ENCODE measurements at places on chromosomes 6 and 20.

DNA sequence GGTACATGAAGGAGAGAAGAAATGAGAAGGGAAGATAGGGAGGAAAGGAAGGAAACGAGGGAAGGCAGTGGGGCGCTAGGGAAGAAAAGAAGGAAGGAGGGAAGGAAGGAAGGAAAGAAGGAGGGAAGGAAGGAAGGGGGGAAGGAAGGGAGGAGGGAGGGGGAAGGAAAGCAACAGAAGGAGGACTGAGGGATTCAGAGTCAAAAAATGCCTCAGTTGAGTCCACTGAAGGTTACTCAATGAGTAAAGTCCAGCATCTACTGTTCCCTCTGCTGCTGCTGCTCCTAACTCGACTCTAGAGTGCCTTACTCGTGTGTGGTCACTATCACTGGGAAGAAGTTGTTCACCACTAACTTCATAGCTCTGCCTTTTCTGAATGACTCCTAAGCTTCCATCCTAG, 33.8 kb downstream of the PHACTR1 start:
- DNase-seq = no peak

DNA sequence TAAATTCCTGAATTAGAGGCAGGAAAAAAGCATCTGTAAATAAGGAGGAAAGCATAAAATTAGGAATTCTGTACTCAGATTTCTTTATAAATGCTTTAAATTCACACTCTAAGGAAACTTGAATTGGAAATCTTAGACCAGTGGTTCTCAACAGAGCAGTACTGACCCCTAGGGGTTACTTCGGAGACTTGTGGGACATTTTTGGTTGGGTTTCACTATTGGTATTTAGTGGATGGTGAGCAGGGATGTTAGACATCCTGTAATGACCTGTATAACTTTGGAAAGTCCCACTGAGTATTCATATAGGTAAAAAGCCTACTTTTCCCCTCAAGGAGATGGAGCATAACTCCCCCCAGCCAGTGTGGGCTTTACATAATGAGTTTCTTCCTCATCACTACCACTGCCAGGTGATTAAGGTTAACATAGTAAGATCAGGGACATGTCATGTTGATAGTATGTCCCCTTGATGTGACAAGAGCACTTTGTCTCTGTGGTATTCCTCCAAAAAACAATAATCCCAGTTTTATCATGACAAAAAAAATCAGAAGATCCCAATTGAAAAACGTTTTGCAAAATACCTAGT, 31.0 kb downstream of the GLO1 start:
- peak; percentile 38 for DNase-seq

DNA sequence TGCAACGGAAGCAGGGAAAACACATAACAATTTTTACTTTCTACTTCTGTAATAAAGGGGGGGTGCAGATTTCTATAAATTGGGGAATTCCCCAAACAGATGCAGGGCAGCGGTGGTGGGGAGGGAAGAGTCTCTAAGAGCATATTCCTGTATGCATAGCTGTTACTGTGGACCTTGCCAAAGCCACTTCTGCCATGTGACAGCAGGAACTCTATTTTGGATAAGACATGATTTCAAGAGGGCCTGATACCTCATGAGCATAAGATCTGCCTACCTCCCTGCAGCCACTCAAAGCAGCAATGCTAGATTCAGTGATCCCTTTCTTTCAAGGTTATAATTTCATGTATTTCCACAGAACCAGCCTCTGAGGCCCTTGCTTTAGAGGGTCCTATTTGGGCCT, 86.2 kb upstream of the CNKSR3 start:
- no peak for DNase-seq

DNA sequence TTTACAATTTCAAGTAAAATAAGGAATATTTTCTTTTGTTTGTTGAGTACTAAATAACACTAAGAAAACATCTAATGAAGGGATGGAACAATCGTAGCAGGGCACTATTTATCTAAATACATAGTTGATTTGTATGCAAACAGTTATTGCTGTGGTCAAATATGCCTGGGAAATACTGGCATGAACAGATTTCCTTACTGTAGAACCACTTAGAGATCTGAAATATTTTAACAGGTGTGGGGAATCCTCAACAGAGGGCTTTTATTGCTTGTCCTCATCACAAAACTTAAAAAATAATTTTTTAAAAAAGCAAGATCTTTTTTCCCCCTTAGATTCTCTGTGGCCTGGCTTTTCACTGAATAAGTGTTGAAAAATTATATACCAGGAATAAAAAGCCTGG, 233.0 kb upstream of the FAM83B start:
- no peak for DNase-seq

GRCh38 chr6:33417128-33417902, 592 bp downstream of the CUTA start:
- DNase-seq = no peak

- DNase-seq = no peak
Observed at GRCh38 chr6:116070101-116070500, 9.4 kb upstream of the FRK start.

DNA sequence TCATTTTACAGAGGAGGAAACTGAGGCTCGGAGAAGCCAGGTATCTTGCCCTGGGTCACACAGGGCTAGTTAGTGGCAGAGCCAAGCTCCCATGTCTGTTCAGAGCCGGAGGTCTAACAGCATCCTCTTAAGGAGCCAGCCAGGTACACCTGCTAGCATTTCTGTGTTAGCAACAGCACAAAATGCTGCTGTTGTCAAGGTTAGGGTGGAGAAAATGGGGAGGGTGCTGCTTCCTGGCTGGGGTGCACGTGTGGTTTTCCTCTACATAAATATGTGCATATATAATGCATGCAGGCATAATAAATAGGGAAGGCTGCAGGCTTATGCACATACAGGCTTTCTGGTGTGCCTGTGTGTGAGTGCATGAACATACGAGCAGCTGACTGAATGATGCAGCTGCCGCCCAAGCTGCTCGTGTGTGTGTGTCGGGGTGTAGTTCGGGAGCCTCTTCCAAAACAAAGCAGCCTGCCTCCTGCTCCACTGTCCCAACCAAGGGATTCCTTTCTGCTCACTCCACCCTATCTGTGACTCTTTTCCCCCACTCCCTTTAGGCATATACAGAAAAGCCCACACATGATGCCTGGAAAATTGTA, 86.6 kb downstream of the CD40 start:
- no peak for DNase-seq

- no peak for DNase-seq
Observed at GRCh38 chr20:9119776-9120175, 50.9 kb downstream of the PLCB4 start.

DNA sequence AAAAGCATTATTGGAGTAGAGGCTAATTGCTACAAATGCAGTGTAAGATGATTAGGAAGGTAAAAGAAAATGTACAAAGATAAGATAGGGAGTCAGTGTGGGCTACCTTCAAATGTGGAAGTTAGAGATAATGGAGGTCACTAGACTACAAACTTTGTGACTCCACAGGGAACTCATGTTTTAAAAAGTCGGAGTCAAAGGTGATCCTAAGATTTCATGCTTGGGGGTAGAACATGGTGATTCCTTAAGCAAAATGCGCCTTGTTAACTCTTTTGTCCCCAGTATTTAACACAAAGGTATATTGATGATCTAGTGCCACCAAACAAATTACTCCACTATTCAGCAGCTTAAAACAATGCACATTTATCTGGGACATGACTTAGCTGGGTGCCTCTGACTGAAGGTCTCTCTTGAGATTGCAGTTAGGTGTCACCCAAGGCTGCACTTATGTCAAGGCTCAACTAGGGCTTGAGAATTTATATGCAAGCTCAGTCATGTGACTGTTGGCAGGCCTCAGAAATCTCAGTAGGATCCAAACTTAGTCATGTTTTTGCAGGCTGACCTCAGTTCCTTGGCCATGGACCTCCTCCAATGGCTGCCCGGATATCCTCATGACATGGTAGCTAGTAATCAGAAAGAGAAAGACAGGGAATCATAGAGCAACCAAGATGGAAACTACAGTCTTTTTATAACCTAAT, 11.4 kb upstream of the SNX9 start:
- no peak for DNase-seq

DNA sequence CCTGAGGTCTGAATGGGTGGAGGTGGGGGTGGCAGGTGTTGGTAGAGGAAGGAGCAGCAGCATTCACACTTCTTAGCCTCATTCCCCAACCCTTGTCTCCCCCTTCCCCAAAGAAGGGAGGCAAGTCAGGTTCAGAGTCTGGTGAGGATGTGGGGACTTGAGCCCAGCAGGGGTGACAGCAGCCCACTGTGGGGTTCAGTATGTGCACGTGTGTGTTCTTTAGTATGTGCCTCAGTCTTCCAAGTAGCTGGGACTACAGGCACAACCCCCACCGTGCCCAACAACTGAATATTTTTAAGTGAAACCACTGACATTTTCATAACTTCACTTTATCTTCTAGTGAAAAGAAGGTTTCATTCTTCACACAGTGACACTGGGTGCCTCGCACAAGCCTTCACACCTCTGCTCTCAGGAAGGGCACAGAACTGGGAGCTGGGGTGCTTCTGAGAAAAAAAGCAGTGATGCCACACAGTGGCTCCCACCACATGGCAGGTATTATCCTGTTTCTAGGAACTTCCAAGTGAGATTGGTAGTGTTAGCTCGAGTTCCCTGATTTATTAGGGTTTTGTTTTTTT, 33.4 kb upstream of the PRELID3B start:
- no peak for DNase-seq

GRCh38 chr20:56720620-56721213, 91.6 kb downstream of the TFAP2C start:
- no peak for DNase-seq

- DNase-seq = no peak
Observed at GRCh38 chr20:51526106-51526470, 16.4 kb downstream of the NFATC2 start.

- DNase-seq = no peak
Observed at GRCh38 chr6:111263837-111264236, 176.5 kb downstream of the SLC16A10 start.

DNA sequence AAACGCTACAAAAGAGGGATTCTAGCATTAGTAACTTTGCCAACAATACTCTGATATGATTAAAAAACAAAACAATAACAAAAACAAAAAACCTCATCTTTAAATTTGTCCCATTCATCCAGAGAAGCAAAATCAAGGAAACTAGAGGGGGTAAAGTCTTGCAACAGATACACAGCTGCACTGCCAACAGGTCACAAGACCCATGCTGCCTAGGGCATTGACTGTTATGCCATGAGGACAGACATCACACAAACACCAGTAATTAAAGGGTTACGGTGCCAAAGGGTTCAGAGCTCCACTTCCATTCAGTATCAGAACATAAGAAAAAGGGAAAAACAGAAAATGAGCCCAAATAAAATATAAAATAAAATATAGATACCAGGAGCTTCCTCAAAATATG, 1.6 kb downstream of the TBC1D20 start:
- DNase-seq = no peak

- DNase-seq = no peak
Observed at GRCh38 chr6:93675856-93676417, 256.6 kb upstream of the EPHA7 start.

GRCh38 chr6:117268924-117269323, 3.6 kb downstream of the VGLL2 start:
- no peak for DNase-seq

DNA sequence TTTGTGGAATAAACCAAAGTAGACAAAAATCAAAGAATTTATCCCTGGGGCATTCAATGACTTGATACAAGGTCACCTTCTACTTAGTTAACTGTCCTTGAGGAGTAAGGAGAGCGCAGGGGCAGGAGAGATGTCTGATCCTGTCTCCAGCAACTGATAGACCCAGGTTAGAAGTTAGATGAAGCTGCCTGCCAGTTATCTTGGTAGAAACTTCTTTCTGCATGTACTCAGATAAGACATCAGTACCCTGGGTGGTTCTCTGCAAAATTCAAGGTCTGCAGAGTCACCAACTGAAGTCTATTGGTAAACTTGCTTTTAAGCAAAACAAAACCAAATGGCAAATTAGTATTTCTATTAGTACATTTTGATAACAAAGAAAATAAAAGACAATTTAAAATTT, 2.7 kb downstream of the SGK1 start:
- DNase-seq = no peak

GRCh38 chr20:35013421-35014411, 58.0 kb downstream of the MYH7B start:
- no peak for DNase-seq

DNA sequence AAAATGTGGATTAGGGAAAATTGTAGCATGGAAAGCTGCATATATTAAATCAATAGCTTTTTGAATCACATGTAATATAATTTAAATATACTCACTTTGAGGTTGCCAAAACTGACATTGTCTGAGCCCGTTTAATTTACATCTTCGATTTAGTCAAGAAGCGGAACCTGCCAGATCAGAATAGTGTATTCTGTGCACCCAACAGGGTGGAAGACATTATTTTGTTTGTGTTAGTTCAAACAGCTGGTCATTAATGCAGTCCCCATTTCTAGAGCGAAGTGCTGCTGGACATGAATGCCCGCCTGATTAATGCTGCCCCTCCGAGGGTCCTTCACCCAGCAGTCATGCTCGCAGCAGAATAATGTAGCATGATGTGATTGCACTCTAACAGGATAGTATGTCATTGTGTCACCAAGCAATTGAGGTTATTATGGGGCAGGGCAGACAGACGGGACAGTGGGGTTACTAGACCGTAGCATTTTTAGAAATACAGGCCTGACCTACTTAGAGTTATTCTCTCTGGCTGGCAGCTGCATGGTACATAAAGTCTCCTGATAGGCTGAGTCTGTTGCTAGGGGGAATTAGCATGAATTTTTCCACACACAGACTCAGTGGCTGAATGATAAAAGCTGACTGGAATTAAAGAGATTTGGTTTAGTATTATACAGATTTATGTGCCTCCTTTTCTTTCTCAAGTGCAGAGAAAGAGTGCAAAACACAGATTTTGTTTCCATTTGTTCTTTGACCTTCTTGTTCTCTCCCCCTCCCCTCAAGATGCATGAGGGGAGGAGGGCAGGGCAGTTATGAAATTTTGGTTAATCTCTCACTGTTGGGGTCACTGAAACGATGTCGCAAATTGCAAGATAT, 147.1 kb downstream of the PRL start:
- no peak for DNase-seq

GRCh38 chr20:25706793-25707192, 10.1 kb upstream of the ZNF337 start:
- no peak for DNase-seq

GRCh38 chr6:128158496-128158895, 257.6 kb upstream of the THEMIS start:
- DNase-seq = no peak

Measured in GM18507 (cell line).